Stimulated activated CD4-positive, alpha-beta T cell treated with anti-CD3 and anti-CD28 coated beads, Interleukin-15, amount 100 ng/mL, for 1 hour (primary cell): ENCODE measurements at places on chromosomes 4 and X.

DNA sequence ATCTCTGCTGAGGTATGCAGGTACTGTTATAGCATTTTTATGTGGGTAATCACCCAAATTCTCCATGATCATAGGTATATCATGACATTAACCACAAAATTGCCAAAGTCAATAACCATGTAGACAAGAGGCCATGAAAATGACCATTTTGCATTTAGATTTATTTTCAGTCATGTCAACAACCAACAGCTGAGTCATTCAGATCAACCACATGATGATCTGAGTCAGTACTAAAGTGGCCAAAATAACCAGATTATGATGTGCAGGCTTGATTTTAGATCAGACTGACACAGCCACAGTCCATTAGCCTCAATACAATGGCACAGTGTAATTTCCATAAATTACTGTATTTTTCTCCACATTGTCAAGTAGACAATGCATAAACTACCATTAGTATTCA is 240.5 kb downstream of the GRIA3 start:
- DNase-seq: no peak

GRCh38 chr4:151564321-151564720 is 155.3 kb downstream of the FHIP1A start:
- DNase-seq: no peak

- no peak for DNase-seq
Observed at GRCh38 chr4:36278789-36279188, 2.6 kb upstream of the DTHD1 start.

DNA sequence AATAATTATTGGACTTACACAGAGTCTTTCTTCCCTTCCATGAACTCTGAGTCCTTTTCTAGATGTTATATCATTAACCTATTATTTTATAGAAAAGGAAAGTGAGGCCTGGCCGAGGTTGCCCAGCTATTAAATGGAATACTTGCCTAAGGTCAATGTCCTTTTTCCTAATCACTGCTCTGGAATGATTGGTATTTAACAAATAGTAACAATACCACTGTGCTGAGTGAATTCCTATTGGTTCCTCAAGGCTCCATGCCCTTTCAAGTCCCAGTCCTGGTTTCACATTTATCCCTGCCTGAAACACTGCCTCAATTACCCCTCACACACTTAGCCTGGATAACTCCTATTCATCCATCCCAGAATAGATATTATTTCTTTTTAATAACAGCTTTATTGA is 6.2 kb downstream of the TCEAL9 start:
- no peak for DNase-seq
